Fibroblast of the conjunctiva (primary cell): ENCODE measurements at places on chromosomes 12 and 14.

DNA sequence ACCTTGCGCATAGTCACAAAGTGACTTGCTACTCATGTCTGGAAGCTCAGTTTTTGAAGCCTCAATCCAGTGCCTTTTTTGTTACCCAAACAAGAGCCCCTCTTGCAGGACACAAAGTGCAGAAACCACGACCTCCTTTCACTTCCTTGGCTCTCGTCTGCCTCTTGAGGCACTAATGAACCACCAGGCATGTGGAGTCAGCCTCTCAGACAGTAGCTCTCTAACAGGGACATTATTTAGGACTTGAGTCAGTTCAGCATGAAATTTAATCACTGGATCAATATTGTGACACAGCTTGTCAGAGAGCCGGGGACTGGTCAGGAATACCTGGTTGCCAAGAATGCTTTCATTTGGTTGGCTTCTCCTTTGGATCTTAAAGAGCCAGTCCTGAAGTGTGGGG lies 46.7 kb downstream of the HSPB8 start:
- no peak for DNase-seq

GRCh38 chr12:72790273-72790672 lies 518.1 kb downstream of the TRHDE start:
- DNase-seq = no peak

DNA sequence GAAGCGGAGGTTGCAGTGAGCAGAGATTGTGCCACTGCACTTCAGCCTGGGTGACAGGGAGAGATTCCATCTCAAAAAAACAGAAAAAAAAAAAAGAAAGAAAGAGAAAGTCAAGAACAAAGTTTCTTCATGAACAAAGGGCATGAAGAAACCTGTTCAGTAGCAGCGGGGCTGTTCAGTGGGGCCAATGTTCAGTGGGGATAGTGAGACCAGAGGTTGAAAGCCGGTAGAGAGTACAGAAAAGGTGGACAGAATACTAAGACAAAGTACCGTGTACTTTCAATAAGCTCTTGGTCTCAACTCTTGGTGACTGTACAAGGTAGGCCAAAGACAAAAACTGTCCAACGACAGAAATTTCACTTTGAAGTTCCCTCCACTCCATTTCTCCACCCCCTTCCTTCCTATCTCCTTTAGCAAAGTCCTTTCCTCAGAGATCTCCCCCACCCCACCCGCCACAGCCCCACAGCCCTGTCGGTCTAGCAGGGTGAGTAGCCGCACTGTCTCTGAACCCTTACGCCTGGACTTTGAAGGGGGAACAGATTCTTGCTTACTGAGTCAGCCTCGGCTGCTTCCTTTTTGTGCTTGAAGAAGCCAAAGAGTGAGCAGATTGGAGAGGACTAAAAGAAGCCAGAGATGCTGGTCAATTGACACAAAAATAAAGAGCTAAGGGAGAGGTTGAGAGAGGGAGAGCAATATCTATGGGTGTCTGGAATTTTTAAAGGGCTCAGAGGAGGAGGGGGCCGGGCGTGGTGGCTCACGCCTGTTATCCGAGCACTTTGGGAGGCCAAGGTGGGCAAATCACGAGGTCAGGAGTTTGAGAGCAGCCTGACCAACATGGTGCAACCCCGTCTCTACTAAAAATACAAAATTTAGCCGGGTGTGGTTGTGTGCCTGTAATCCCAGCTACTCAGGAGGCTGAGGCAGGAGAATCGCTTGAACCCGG lies 44.2 kb upstream of the FOS start:
- peak; percentile 34 for DNase-seq

- no peak for DNase-seq
Observed at GRCh38 chr12:106065506-106065905, 73.2 kb downstream of the NUAK1 start.

- peak; percentile 44 for DNase-seq
Observed at GRCh38 chr12:71128191-71128788, 29.5 kb downstream of the TSPAN8 start.
